ENCODE measurements at places on chromosomes 13 and 19.

- DNase-seq, result peak; percentile 33
Observed at GRCh38 chr13:33367171-33367895, 81.8 kb upstream of the STARD13 start.

DNA sequence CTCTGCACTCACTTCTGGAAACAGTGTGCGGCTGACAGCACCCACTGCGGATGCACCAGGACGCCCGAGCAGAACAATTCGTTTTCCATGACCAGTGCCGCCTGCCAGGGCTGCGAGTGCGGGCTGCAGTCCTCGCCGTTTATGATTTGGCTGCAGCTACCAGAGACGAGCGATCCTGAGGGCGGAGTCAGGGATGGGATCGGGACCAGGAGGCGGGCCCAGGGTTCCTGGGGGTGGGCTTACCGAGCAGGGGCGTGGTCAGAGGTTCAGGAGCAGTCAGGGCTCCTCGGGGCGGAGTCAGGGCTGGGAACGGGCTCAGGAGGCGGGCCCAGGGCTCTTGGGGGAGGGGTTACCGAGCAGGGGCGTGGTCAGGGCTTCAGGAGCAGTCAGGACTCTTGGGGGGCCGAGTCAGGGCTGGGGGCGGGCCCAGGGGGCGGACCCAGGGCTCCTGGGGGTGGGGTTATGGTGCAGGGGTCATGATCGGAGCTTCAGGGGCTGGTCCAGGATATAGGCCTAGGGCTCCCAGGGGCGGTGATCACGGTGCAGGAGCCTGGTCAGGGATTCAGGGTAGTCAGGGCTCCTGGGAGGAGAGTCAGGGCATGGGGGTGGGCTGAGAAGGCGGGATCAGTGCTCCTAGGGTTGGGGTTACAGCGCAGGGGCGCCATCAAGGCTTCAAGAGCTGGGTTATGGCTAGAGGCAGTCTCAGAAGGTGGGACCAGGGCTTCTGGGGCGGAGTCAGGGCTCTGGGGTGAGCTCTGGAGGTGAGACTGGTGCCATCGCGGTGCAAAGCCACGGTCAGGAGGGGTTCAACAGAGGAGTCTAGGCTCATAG is 1.7 kb downstream of the KLK4 start:
- no peak for DNase-seq

GRCh38 chr13:77732287-77732686 is 34.8 kb downstream of the SLAIN1 start:
- no peak for DNase-seq

DNA sequence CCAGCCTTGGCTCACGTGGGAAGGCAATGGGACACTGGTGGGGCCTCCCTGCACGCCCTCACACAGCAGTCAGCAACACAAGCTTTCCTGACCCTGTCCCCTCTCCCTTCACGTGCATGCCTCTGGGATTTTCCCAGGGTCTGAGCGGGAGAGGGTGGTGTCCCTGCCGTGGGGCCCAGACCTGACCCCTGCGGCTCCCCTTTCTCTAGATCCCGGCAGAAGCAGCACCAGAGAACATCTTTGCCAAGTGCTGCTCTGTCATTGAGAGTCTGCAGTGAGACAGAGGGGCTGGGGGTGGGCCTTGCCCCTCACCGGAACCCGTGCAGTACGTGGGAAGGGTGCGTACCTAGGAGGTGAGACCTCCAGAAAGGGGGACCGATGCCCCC is 12.6 kb downstream of the KHSRP start:
- no peak for DNase-seq

- DNase-seq, result no peak
Observed at GRCh38 chr13:46735425-46735824, 61.5 kb downstream of the ESD start.

GRCh38 chr19:18007917-18008673 is at the start of gene ARRDC2:
TSS of gene ARRDC2 (plus strand) at chr19:18008170. CDS start at chr19:18008311, 141 bp downstream.
- peak; percentile 94 for DNase-seq

- DNase-seq, result no peak
Observed at GRCh38 chr19:35717665-35718344, at the start of gene KMT2B. TSS of gene KMT2B (plus strand) at chr19:35718003. CDS start at chr19:35718019, 16 bp downstream.

- DNase-seq, result no peak
Observed at GRCh38 chr13:26508885-26509284, 48.6 kb upstream of the WASF3 start.

- DNase-seq, result no peak
Observed at GRCh38 chr19:44308011-44308410, 3.2 kb upstream of the ZNF235 start.

DNA sequence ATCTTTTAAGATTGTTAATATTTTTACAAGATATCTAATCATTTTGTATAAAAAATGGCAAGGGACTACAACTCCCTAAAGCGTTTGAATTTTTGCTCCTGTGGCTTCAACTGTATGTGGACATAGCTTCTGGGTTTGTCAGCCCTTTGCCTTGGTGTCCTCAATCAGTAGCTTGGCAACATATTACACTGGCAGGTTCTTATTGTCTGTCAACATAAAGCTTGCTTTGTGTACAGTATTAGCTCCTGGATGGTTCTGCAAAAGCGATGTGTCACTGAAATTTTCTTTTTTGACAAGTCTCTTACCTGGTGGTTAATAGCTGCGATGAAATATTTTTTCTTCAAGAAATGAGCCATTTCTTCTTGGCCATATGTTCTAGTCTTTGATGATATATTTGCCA is 190.0 kb downstream of the HS6ST3 start:
- DNase-seq, result no peak
